ENCODE measurements at places on chromosomes 3 and 15. TPM values are rescaled to one million over a fixed set of nuclear protein-coding genes. Genes with fewer than 3 reads are reported as not detected.
A peak's percentile ranks its signal among the peaks of the same experiment; 100 is the strongest.

GRCh38 chr3:119401503-119402440 lies 61.6 kb downstream of the TMEM39A start:
- peak; percentile 39 for DNase-seq

DNA sequence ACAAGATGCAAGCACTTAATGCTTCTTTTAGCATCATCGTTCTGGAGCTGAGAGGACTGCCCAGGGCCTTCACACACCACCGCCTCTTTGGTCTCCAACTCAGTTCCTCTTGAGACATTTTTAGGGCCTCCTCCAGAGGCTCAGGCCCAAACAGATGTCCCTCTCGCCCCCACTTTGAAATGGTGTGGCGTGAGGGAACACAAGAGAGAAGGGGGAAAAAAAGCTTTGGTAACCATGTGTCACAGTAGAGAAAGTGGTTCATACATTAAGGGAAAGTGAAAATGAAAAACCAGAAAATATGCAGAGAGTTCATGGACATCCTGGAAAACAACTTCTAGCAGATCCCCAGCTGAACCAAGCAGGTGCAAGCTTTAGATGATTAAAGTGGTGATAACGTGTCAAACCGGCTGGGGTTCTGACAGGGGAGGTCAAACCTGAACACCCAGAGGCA lies 33.1 kb upstream of the FOXP1 start:
- no peak for DNase-seq

Gene NLGN1
- 5.5 TPM for total RNA-seq

DNA sequence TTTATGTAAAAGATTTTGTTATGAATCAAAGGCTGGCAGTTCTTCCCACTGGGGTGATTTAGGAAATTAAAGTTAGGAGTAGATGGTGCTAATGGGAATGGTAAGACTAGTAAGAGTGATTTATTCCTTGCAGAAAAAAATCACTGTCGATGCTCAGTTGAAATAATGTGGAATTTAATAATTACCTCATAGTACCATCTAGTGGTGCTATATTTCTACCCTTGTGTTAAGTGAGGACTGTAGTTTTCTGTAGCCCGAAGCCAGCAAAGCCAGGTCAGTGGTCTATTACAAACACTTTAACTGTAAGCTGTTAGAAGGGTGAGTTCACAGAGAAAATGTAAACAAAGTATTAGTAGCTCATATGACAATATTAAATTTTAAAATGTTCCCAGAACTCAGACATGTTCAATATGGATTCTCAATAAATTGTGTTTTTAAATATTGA lies 39.5 kb upstream of the GOLGA8J start:
- no peak for DNase-seq

- no peak for DNase-seq
Measured at GRCh38 chr3:122055215-122055614, at the start of gene CD86. TSS of gene CD86 (plus strand) at chr3:122055362. CDS start at chr3:122055490, 128 bp downstream.

Gene VWA5B2
- 2.7 TPM for total RNA-seq

- DNase-seq = no peak
Measured at GRCh38 chr3:14531856-14532395, 8.2 kb downstream of the GRIP2 start.

Gene SAMD7
- not detected for total RNA-seq

Gene SLC6A1
- total RNA-seq = not detected

GRCh38 chr3:13019243-13020095 lies 53.8 kb downstream of the IQSEC1 start:
- DNase-seq = peak; percentile 92

DNA sequence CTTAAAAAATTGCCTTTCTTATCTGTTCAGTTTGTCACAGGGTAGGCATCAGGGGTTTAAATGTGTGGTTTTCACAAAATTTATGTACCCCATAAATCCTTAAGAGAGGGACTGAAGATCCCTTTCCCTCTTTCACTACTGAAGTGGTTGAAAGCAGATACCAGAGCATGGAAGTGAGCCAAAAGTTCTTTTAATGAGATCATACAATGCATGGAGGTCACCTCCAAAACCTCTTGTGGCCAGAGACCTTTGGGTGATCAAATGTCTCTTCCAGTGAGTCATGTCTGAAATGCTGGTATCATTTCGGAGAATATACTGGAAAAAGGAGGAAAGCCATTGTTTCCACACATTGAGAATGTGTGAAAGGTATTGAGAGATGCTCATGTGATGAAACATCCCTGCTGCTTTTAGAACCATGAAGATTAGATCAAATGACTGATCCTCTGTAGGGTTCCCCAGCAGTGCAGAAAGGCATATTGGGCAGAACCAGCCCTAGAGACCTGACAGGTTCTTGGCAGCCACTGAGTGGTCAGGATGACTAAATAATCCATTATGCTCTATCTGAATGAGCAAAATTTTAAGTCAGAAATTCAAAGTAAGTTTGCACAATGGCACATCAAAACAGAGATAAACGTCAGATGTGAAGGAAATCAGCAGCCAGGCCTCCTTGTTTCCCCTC lies 165.8 kb upstream of the SLC2A2 start:
- DNase-seq = no peak

Gene TRPM1
- not detected for total RNA-seq

Gene DLL4
- 0.35 TPM for total RNA-seq

Gene PPP1R14D
- not detected for total RNA-seq

DNA sequence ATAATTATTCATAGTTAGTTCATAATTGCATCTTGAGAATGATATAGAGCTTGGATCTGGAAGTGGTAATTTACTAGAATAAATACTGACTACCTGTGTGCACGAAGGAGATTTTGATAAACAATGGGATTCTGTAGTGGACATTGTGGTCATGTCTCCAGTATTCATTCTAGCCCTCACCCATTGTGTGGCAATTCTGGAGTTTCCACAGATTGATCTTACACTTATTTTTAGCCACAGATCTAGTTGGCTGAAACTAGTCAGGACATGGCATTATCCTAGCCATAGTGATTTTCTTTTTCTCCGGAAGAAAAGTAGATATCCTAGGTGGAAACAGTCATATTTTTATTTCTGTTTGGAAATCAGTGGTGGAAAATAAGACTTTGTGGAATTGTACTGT lies 833.1 kb downstream of the NAALADL2 start:
- no peak for DNase-seq

DNA sequence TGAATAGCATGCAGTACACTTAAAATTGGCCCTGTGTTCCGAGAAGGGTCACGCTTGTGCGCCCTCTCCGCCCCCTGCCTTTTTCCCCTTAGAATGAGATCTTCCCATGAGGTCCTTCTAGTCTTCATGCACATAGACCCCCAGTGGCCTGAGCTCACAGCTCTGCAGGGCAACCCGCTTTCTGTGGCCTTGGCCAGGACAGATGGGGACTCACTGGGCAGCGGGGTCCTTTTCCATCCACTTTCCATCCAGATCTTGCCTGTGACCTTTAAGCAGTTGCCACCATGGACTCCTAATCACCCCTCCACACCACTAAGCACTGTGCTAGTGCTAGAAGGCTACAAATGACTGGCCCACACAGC lies 244.4 kb downstream of the UACA start:
- DNase-seq = no peak

- DNase-seq = no peak
Measured at GRCh38 chr3:31027914-31028313, 133.5 kb upstream of the GADL1 start.

DNA sequence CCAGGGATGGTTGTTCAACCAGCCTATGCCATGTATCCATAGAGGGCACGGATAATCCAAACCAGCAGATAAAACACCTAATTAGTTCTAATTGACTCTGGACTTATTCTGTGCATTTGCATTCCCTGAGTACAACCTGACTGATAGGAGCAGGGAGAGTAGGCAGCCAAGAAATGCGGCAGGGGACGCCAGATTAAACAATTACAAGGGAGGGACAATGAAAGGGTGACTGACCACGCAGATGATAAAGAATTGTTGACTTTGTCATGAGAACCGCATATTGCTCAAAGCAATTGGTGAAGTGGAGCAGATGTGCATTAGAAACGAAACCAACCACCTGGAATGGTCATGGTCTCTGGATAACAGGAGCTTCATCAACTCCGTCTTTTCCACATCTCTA lies 369.1 kb upstream of the FRG2C start:
- no peak for DNase-seq

- DNase-seq = no peak
Measured at GRCh38 chr3:120304616-120305015, 19.6 kb upstream of the GPR156 start.

- DNase-seq = no peak
Measured at GRCh38 chr3:144263706-144264105, 292.1 kb downstream of the DIPK2A start.

Gene GREM1
- total RNA-seq = 1.1 TPM

- DNase-seq = no peak
Measured at GRCh38 chr15:48380198-48380597, 49.0 kb downstream of the DUT start.

DNA sequence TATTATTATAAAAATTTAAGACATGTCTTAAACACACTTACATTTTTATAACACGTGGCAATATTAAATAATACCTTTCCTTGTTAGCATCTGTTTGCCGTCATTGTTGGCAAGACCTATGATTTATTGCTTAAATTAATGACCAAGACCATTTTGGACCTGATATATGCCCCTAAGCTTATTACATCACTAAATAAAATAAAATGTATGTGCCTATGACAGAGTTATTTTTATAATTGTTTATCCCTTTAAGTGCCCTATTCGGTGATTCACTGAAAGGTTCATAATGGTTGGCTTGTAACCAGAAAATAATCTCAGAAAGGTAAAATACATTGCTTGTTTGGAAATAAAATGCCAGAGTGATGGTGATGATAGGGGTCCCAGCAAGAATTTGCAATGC lies 17.5 kb downstream of the CDIN1 start:
- no peak for DNase-seq

Gene LRTM1
- total RNA-seq = not detected

DNA sequence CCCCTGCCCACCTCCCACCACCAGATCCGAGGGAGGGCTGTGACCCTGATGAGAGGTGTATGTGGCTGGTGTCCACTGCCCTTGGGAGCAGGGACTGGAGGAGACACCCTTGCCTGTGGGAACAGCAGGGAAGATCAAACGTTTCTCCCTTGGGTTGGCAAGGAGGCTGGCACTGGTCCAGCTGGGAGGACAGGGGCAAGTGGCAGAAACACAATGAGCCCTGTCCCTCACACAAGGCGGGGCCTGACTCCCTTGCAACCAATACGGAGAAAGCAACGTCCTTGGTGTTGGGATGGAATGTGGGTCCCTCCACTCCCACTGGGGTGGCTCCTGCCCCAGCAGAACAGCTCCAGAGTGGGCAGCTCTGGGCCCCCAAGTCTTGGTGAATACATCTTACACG lies 5.2 kb downstream of the HYAL2 start:
- DNase-seq = no peak

Gene GHSR
- not detected for total RNA-seq

GRCh38 chr15:80982205-80982604 lies 7.4 kb downstream of the MESD start:
- DNase-seq = no peak

DNA sequence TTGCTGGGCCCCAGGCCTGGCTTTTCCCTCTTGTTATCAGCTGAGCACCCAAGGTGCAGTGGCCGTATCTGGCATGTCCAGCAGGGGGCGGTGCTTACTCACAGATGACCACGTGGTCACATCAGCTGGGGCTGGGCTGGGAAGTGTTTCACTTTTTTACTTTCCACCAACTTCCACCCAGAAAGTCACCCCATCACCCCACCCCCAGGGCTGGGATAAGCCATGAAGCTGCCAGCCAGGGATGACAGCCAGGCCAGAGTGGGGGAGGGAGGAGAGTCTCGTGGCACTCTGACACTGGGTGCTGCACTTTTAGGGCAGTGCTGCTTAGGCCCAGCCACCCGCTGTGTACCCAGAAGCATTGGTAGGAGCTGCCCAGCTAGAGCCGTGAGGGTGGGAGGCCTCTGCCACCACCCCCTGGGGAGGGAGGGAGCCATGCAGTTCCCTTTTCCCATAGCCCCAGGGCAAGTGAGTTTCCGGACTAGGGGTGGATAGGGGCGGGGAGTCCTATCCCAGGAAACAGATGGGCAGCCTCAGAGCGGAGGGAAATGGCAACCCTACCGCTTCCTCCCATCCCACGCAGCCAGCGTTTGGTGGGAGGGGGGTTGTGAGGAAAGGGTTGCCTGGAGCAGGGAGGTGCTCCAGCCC lies 6.1 kb downstream of the PPCDC start:
- peak; percentile 88 for DNase-seq

- no peak for DNase-seq
Measured at GRCh38 chr3:115832265-115832664, 209.0 kb downstream of the GAP43 start.

Measured in H9 (cell line).